ENCODE measurements at places on chromosomes 2 and 18.

- no peak for DNase-seq
Observed at GRCh38 chr2:168560817-168561499, 104.9 kb downstream of the CERS6 start.

DNA sequence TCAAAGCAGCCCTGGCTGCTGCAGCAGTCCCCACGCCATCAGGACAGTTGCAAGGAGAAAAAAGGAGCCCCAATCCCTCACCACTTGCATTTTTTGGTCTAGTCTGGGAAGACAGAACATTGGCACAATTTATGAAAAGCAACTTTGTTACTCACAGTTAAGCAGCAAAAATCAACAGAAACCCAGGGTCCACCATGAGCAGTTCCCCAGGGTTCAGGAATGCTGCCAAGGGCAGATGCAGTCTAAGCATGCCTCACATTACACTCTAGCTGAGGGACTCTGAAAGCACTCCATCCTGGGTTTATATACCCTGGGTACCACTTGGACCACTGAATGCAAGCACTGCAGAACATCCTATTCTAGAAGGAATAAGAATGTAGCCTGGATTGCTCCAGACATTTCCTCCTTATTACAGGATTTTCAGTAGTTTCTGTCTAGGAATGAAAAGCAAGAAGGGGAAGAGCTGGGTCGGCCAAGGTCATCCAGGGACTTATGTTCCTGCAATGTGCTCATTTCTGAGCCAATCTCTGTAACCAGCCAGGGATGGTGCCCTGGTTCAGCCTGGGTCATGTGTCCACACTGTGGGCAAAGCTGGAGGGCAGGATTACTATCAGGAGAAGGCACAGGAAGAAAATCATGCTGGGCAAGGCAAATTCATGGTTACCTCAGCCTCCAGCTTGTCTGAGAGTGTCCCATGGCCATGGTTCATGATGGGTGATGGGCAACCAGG is 19.5 kb upstream of the TMEM163 start:
- DNase-seq, result no peak

GRCh38 chr2:232014681-232015080 is 53.2 kb downstream of the DIS3L2 start:
- DNase-seq, result no peak

DNA sequence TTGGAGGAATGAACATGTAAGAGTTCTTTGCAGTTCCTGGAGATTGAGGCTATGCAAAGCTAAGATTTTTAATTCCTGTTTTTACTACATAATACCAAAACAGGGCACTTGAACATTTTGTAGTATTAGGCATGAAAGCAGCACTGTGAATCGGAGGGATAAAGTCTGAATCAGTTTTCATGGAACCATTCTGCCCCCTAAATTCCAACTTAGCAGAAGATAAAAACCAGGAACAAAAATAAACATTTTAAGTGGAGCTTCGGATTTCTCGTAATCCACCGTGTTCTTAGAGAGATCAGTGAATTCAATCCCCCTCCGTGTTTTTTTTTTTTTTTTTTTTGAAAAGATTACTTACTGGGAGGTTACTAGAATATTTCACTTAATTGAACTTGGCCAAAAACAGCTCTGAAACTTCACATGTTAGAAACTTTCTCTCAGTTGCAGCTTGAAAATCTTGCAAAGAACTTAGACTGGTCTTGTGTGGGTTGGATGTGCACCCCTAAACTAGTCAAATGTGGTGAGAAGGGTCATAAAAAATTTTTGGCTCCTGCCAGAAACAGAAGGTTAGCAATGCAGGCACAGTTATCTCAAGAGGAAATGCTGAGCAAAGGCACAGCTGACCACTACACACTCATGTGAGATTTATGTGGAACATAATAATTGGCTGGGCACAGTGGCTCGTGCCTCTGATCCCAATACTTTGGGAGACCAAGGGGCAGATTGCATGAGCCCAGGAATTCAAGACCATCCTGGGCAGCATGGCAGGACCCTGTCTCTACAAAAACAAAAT is 145.4 kb upstream of the RNF152 start:
- DNase-seq, result no peak

- DNase-seq, result no peak
Observed at GRCh38 chr2:64666810-64667438, 13.2 kb upstream of the SERTAD2 start.

- DNase-seq, result no peak
Observed at GRCh38 chr2:53901192-53901591, 41.4 kb upstream of the GPR75 start.

DNA sequence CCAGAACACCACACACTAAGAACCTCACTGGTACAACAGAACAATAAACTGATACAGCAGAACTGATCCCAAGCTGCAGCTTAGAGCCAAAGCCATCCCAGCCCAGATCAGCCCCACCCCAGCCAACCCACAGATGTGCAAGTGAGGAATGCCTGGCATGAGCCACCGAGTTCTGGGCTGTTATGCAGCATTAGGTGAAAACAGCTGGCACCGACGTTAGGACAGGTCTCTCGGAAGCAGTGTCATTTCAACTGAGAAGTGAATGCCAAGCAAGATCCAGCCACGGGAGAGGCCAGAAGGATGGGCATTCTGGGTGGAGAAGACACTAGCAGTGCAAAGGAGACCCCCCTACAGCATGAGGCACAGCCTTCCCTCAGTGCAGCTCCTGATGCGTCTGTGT is 38.9 kb downstream of the ADCY3 start:
- no peak for DNase-seq

GRCh38 chr2:46009772-46010171 is 287.4 kb upstream of the EPAS1 start:
- DNase-seq, result no peak

DNA sequence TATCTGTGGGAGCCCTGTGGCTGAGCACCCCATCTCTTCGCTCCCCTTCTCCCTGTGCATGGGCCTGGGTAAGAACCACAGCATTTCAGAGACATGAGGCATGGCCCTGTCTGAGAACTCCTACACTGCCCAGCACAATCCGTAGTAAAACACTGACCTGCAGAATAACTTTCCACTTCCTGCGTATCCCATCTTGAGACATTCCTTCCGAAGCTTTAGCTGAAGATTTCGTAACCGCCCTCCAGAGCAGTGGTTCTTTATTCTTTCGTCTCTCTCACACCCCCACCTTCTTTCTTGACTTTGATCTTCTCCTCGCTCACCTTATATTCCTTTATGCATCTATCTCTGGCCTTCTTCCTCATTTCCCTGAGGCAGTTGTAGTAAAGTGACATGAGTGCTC is 381.1 kb downstream of the HRH4 start:
- DNase-seq, result no peak

- DNase-seq, result no peak
Observed at GRCh38 chr2:38170067-38170466, 94.1 kb upstream of the CYP1B1 start.

GRCh38 chr2:128644718-128645256 is 326.1 kb upstream of the HS6ST1 start:
- DNase-seq, result no peak

DNA sequence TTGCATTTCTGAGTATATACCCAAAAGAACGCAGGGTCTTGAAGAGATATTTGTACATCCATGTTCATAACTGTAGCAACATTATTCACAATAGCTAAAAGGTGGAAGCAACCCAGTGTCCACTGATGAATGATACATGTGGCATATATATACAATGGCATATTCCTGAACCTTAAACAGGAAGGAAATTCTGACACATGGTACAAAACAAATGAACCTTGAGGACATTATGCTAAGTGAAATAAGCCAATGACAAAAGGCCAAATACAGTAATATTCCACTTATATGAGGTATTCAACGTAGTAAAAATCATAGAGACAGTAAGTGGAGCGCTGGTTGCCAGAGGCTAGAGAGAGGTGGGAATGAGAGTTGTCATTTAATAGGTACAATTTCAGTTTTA is 8.1 kb downstream of the AAK1 start:
- no peak for DNase-seq

DNA sequence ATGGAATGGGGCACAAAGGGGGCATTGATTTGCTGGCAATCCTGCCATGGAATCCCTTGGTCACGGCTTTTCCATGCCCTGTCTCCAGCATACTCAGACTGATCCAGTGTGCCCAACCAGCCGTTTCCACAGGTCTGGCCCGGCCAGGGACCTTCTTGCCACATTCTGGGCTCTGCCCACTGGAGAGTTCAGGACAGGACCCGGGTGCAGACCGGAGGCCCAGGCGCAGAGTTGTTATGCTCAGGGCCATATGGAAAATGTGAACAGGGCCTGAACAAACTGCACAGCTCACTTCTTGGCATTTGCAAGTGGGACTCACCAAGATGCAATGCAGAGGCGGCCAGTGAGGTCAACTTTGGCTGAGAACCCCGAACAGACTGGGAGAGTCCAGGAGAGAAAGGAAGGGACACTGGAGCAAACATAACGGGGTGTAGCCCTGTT is 15.6 kb upstream of the ASAP2 start:
- no peak for DNase-seq

DNA sequence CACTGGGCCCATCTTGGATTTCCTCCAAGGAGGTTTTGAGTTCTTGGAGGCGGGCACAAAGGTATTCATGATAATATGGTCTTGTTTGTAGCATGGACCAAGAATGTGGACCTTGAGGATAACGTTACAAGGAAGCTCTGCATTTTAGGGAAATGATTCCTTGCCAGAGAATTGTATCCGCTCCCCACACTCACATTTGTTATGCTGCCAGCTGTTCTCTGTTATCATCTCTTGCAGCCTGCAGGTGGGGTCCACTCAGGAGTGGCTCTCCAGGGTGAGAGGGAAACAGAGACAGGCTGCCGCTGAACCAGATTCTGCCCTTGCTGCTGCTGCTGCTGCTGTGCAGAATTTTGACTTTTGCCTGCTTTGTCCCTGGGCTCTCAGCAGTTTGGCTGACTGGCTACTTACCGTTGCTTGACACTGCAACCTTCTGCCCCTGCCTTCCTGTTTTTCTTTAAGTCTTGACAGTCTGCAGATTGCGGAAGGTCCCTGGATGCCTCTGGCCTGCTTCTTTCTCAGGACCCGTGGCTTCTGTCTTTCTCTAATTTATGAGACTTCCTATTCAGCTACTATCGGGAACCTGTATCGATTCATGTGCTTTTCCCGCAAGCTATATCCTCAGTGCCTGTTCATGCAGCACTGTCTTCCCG is 122.3 kb upstream of the DOCK10 start:
- no peak for DNase-seq

- DNase-seq, result no peak
Observed at GRCh38 chr2:84417453-84418145, 41.5 kb downstream of the SUCLG1 start.

DNA sequence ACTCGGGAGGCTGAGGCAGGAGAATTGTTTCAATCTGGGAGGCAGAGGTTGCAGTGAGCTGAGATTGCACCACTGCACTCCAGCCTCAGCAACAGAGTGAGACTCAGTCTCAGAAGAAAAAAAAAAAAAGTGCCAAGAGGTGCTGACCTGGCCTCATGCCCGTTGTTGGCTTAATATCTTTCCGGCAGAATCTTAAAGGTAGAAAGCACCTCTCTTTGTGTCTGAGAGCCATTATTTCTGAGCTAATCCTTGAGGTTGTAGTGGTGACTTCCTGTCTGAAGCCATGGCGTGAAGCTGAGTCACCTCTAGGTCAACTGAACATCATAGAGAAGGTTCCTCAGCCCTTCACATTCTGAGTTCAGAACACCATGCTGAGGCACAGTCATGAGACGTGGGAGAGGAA is 60.4 kb downstream of the WDSUB1 start:
- DNase-seq, result no peak

DNA sequence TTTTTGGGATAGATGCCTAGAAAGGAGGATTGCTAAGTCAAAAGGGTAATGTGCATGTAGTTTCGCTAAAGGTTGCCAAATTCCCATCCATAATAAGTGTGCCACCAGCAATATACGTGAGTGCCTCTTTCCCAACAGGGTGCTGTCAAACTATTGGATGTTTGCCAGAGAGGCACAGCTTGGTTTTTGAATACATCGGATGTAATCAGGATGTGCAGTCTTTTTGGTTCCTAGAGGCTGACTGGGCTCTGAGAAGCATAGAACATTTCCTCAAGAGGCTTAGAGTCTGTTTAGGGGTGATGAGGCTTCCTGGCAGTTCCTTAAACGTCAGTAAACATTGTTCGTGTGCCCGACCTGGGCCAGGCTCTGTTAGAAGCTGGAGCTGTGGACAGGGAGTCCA is 28.0 kb downstream of the AGAP1 start:
- no peak for DNase-seq

- no peak for DNase-seq
Observed at GRCh38 chr18:10332452-10332851, 122.0 kb upstream of the APCDD1 start.

GRCh38 chr2:236665572-236666118 is 96.0 kb downstream of the ACKR3 start:
- DNase-seq, result no peak

- no peak for DNase-seq
Observed at GRCh38 chr2:217964275-217965161, 38.3 kb downstream of the TNS1 start.

DNA sequence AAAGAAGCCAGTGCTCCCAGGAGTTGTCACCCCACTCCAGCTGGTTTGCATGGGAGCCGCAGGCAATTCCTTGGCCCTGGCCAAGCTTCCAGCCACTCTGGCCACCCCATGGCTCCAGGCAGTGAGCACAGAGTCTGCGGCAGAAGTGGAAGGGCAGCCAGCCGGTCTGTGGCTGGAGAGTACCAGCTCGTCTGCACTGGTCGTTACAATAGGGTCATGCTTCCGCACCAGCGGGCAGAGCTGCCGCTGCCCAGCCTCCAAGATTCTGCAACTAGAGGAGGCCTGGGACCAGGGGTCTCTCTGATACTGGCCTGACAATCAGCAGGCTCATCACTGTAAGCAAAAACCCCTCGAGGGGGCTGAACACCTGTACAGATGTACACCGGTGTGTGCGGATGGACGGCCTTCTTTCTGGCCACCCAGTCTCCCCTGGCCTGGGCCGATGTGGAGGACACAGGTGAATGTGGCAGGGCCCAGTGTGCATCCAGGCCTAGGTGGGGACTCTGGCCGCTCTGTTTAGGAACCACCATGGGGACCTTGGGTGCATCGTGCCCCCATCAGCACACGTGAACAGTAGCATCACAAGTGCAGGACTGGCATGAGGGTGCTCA is 51.9 kb upstream of the ODC1 start:
- DNase-seq, result no peak

GRCh38 chr18:75216212-75216910 is 5.8 kb downstream of the TSHZ1 start:
- no peak for DNase-seq

DNA sequence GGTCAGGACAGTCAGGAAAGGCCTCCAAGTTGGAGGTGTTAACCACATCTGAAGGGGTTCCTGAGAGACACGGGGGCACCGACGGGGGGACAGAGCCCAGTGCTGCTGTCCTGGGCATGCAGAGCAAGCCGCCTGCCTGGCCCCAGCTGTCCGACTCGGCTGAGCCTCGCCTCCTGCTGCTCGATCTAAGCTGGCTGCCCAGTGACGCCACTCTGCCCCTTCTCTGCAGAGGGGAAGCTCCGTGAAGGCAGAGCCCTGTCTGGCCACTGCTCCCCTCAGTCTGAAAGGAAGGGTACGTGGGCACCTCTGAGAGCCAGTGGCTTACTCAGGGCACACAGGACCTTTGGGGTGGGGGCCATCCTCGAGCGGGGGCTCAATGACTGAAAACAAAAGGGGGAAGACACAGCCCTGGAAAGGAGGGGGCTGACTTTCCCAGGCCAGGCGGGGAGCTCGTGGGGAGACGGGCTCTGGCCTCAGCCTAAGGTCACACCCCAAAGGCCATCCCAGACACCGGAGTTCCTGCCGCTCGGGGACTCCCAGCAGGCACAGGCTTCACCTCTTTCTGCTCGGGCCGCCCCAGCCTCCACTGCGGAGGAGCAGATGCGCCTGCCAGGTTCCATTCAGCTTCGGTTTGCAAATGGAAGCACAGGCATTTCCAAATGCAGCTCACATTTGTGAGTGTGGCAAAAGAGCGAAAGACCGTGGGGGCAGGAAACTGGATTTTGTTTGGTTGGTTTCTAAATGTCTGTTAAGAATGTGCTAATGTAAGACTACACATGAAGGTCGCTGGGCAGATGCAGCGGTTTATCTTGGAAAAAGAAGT is 136.9 kb downstream of the HDAC4 start:
- DNase-seq, result no peak
